ENCODE measurements at places on chromosomes 5 and 9.

DNA sequence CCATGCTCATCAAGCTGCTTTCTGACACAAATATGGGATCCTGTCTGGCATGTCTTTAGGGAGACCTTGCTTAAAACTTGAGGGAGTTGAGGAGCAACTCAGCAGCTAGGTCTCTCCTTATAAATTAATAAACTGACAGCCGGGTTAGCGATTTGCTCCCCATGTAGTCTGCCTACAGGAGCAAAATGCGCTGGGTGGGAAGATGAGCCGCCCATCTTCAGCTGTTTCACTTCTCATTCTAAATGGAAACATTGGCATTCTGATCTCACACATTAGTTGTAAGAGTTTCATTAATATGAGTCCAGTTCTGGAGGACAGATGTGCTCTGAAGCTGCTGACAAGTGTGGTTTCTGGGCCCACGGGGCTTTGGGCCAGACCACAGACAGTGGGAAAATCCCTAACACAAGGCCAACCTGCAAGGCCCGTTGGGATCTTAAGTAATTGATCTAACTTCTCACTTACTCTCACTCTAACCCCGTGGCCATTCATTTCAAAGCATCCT lies 197.0 kb downstream of the MCTP1 start:
- DNase-seq = no peak

GRCh38 chr9:82082563-82082962 lies 94.0 kb downstream of the SPATA31D1 start:
- DNase-seq = no peak

- DNase-seq = no peak
These were observed 98.8 kb upstream of the RAPGEF1 start for GRCh38 chr9:131838530-131839280.

DNA sequence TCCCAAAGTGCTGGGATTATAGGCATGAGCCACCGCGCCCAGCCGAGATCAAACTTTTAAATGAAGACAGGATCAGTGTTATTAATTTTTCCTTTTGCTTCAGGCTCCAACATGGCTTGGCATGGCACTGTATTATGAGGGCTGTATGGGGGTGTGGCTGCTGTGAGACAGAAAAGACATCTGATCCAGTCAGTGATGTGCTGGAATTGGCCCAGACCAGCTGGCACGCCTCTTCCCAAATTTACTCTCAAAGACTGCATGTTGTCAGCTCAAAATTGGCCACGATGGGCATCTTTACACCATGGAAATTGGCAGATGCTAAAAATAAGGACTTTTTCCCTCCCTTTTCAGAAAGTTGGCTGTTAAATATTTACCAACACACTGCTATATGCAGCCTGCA lies 12.1 kb upstream of the COL27A1 start:
- no peak for DNase-seq

GRCh38 chr9:83346655-83347420 lies 191.4 kb downstream of the FRMD3 start:
- no peak for DNase-seq

DNA sequence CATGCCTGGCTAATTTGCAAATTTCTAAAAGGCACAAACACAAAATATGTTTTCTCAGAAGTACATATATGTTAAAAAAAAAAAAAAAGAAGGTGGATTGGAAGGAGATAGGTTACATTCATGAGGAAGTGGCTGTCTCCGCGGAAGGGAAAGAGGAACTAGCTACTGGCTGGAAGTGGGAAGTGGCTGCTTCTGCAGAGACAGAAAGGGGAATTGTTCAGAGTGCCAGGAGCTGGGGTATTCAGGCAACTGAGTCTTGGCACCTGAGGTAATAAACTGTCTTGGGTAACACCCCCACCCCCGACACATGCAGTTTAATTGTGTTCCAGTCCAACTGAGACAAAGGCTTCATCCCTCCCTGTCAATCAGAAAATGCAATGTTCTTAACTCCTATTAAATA lies 45.6 kb downstream of the S1PR3 start:
- no peak for DNase-seq

DNA sequence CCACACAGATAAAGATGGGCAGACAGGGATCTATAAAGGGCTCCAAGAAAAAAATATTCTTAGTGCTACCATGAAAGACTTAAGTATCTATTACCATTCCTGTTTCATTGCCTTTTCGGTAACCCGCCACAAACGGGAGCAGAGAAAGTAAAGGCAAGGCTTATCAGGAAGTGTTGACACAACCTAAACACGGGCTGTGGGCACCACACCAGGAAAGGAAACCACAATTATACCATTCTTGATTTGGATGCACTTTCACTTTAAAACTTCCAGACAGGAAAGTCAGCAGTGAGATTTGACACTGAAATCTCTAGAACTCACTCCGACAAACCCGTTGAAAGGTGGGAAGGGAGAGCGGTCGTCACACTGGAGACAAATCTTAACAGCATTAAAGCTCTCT lies 6.5 kb downstream of the TLE1 start:
- no peak for DNase-seq

DNA sequence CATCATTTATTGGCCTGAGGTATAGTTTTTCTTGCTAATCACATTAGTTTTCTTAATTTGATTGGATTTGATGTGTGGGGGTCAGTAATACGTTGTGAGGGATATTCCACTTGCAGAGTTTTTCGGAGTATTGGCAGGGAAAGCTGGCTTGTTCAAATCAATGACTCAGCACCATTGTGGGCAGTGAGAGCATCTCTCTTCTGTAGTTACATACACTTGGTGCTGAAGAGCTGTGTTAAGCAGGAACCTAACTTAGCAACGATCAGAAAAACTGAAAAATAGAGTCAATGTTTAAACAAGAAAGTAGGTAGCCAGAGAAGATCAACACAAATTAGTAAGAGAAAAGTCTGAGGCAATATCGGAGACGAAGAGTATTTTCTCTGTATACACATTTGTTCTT lies 344.6 kb upstream of the EDIL3 start:
- DNase-seq = no peak

DNA sequence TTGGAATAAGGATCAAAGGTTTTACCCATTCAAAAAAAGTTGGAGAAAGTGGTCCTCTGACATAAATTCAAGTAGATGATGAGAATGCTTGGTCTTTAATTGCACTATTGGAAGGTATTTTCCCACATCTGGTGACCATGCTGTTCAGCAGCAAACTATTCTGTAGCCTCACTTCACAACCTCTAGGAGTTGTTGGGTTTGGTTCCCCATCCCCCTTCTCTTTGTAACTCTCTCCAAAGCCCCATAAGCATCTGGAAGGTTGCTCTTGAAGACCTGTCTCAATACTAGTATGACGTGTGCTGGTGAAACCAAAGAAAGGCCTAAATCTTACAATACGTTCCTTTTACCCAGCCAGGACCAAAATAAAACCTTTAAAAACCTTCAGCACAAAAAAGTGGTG lies 8.5 kb downstream of the RGMB start:
- DNase-seq = no peak

DNA sequence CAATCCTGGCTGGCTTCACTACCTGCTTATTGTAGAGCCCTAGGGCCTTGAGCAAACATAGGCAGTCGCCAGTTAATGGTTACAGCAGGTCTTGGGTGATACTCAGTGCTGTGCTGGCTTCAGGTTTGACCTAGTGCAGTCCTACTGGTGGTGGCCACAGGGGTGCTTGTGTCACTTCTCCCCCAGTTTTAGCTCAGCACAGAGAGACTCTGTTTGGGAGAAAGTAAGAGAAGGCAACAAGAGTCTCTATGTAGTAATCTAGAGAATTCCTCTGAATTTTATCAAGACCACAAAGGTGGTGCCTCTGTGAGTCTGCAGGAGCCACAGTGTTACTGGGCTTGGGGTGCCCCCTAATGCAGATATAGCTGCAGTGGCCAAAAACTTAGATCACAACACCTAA lies 165.6 kb downstream of the CCDC171 start:
- DNase-seq = no peak

DNA sequence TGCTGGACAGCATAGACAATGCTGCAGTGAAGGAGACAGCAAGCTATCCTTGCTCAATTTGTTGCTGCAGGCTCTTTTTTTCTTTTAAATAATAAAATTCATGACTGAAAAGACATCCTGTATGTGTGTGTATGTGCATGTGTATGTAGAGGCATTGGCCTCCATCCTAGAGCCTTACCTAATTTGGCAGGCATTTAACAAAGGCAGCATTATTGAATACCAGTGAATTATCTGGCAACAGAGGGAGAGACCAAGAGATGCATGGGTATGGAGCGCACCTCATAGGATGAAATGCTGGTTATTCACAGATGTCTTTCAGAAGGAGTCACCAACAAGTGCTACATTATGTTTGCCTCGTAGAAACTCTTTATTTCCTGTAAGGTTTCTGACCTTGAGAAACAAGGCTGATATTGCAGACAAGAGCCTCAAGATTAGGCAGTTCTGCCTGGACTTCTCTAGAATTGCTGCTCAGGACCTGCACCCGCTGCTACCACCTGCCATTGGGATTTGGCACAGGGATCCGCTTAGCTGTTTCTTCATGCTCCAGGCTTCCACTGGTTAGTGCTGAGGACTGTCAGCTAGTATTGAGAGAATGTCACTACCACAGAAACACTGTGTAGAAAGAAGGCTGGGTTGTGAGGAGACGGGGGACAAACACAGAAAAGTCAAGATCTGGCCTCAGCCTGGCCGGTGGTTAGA lies 247.7 kb upstream of the RFX3 start:
- no peak for DNase-seq

DNA sequence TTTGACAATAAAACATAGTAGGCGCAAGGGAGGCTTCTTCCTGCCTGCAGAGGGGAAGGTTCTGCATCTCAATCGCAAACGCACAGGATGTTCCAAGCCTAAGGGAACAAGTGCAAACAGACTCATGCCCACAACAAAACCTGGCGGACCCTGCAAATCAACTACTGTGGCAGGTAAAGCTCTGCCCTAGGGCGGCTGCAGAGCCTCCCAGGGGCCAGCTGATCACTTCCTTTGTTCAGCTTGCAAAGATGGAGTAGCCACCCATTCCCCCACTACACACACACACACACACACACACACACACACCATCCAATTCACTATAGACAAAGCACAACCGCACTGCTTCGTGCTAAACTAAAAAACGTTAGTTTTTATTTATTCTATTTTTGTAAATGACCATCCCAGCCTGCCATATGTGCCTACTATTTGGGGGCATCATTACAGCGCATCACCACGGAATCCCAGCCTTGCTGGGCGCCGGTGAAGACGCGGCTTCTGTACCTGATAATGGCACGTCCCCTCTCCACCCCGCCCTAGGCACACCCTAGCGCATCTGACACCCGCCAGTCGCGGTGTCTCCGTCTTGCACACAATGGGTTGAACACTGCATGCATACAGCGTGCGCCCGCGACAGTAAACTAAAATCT lies 57.6 kb downstream of the DPYSL3 start:
- DNase-seq = peak; percentile 40

- no peak for DNase-seq
These were observed 34.1 kb downstream of the FABP6 start for GRCh38 chr5:160263326-160263855.

GRCh38 chr9:89243296-89244061 lies 64.9 kb upstream of the SHC3 start:
- DNase-seq = peak; percentile 67

GRCh38 chr9:108086624-108087023 lies 597.1 kb upstream of the KLF4 start:
- DNase-seq = no peak

GRCh38 chr5:32843531-32843895 lies 132.4 kb downstream of the NPR3 start:
- no peak for DNase-seq

DNA sequence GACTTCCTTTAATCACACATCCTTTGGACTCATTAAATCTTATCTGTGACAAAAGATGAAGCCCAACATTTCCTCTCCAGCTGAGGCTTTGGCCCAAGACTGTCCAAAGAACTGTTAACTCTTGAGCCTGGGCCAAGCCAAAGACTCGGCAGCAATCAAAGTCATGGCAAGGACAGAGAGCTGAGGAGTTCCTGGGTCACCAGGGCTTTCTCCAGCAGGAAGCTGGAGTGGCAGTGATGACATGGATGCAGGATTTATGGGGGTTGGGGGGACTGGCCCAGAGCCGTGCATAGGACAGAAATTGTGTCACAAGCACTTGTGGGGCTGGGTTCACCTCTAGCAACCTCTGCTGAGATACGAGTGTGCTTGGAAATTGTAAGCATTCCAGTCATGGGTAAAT lies 440.3 kb downstream of the PLK2 start:
- DNase-seq = no peak

- no peak for DNase-seq
These were observed 15.0 kb downstream of the TLX3 start for GRCh38 chr5:171323806-171324632.

GRCh38 chr5:121273833-121274433 lies 577.7 kb upstream of the FTMT start:
- DNase-seq = no peak

DNA sequence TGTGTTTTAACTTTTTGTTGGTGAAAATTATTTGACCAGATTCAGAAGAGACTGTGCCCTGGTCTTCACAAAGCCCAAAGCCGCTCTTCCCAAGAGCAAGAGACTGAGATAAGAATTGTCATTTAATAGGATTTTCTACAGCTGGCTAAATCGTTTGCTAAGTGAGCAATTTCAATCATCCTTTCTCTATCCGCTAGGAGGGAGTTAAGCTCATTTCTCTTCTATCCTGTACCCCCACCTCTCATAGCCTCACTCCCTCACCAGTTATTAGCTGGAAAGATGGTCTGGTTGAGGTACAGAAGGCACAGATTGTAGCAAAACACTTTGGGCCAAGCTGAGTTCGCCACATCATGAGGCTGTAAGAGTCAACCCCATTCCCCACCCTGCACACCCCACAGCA lies 43.0 kb upstream of the SIL1 start:
- no peak for DNase-seq

DNA sequence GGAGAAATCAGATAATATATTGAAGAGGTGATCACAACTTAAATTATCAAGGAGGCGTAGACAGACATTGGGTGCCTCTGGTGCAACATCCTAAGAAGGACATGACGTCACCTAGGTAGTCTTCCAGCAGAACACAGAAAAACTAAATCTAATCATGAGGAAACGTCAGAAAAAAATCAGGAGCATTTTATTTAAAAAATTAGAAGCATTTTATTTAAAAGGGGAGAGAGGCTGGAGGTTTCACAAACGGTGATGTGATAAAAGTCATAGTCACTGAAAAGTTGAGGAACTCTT lies 254.6 kb downstream of the TMEM167A start:
- no peak for DNase-seq

- no peak for DNase-seq
These were observed 43.5 kb downstream of the DMAC1 start for GRCh38 chr9:7756088-7756487.

DNA sequence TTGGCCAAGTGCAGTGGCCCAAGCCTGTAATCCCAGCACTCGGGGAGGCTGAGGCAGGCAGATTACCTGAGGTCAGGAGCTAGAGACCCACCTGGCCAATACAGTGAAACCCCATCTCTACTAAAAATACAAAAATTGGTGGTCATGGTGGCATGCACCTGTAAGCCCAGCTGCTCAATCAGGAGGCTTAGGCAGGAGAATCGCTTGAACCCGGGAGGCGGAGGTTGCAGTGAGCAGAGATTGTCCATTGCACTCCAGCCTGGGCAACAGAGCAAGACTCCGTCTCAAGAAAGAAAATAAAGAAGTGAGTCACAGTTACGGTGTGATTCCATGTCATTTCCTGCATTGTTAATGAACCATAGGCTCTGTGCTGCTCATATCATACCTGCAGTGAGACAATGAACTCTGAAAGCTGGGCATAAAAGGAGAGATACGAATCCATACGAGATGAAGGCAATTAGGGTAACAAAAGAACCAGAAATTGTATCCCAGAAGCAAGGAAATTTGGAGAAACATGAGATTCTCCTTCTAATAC lies 44.6 kb downstream of the TIMD4 start:
- no peak for DNase-seq

- no peak for DNase-seq
These were observed 163.2 kb downstream of the ARRDC3 start for GRCh38 chr5:91219803-91220371.

- no peak for DNase-seq
These were observed 227.9 kb upstream of the KLF9 start for GRCh38 chr9:70642341-70642740.
